ENCODE measurements at places on chromosomes 6 and 20.

DNA sequence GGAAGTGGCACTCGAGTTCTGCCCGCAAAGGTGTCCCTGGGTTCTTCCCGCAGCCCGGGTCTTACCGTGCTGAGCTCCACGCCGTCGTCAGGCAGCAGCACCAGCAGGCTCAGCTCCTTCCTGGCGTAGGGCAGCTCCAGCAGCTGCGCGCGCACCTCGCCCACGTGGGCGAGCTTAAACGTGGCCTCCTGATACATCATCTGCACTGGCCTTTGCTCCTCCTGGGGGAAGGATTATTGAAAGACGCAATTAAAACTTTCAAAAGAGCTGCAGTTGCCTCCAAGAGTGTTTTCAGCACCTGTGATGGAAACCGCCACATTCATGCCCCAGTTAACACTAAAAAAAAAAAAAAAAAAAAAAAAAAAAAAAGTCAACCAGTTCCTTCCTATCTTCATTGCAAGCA lies 11.3 kb downstream of the SERPINB9 start:
- no peak for DNase-seq

- no peak for DNase-seq
Measured at GRCh38 chr20:1298166-1298565, 30.8 kb downstream of the SDCBP2 start.

- no peak for DNase-seq
Measured at GRCh38 chr6:146315381-146316174, 228.1 kb upstream of the RAB32 start.

DNA sequence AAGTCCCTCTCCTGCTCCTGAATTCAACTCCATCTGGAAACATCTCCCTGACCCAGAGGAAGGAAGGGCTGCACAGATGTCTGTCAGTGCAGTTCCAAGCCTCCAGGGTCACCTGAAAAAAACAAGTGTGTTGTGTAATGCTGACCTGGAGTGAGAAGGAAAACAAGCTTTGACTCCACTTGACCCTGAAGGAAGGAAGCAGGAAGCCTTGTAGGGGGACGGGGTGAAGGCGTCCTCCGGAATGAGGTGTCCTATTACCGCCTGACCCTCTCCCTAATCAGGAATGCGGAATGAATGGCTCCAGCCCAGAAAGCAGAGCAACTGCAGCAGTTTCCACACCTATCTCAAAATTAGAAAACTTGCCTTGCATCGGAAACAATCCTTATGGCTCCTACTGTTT lies 13.9 kb upstream of the ADGRF5 start:
- no peak for DNase-seq

GRCh38 chr6:52317841-52318581 lies 33.5 kb upstream of the MCM3 start:
- no peak for DNase-seq

DNA sequence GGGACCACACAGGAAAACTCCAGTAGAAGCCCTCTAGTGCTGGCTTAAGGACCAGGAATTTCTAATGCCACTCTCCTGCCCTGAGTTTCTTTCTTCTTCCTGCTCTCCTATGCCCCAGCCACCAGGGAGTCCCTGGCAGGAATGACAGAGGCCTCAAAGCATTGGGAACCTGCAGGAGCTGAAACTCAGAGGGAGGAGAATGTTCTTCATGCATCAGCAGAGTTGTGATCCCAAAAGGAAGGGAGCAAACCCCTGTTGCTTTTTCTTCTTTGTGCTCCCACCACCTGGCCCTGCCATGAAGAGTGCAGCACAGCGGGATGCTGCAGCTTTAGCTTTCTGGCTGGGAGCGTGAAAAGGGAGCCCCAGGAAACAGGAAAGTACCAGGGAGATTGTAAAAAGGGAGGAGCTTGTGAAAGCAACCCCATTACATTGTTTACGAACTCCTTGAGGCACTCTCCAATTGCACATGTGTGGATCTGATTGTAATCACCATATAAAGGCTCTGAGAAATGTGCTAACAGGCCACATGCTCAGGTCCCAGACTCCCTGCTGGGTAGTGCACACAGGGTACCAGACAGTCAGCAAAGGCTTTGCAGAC lies 34.7 kb upstream of the FKBP1A start:
- DNase-seq: no peak

DNA sequence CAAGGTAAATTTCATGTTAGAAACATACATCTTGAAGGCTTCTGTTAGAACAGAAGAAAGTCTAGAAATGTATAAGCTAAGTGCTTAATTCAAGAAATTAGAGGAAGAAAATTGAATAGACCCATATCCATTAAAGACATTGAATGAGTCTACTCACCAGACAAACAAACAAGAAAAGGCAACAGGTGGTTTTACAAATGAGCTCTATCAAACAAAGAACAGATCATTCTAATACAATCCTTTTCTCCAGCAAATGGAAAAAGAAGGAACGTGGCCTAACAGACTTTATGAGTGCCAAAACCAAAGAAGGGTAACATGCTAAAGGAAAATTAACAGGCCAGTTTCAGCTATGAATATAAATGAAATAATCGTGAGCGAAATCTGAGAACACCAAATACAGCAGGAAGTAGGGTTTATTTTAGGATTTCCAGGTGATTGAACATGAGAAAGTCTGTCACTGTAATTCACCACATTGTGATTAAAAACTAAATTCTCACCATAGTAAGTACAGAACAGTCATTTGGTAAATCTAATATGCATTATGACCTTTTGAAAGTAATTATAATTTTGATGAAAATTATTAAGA lies 22.6 kb downstream of the MTHFD1L start:
- DNase-seq: no peak

GRCh38 chr20:10291568-10292248 lies 73.1 kb downstream of the SNAP25 start:
- no peak for DNase-seq

All from activated T-helper 2 cell treated with anti-CD3 and anti-CD28 coated beads, Interferon-gamma antibody, Interleukin-2, Interleukin-4, amounts not matched to agents 10 μg/mL and 5 μg/mL and 100 μg/mL, durations not matched to agents 14 hours and 24 hours and 36 hours (primary cell).